SK-N-DZ (cell line): ENCODE measurements at places on chromosomes 2 and 18.

DNA sequence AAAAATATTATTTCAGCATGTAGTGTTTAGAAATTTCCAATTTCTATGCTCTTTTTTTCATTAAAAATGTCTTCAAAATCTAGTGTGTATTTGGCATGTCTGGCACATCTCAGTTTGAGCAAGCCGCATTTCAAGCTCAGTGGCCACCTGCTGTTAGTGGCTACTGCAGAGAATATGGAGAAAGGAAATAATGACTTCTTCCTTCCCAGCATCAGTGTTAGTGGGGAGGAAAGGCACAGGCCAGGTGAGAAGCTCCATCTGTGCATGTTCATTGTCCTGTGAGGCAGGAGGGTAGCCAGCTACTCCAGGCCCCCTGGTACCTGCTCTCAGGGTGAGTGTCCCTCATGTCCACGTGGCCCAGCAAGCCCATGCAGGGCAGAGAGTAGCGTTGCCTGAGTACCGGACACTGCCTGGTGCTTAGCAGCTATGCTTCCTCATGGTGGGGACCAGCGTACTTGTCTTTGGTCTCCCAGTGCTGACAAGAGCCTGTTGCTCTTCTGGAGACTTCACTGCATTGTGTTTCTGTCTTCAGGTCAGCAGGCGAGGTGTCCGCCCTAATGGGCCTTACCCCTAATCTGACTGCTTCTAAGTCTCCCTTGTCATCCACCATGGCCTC lies 67.4 kb upstream of the CHMP1B start:
- no peak for DNase-seq

DNA sequence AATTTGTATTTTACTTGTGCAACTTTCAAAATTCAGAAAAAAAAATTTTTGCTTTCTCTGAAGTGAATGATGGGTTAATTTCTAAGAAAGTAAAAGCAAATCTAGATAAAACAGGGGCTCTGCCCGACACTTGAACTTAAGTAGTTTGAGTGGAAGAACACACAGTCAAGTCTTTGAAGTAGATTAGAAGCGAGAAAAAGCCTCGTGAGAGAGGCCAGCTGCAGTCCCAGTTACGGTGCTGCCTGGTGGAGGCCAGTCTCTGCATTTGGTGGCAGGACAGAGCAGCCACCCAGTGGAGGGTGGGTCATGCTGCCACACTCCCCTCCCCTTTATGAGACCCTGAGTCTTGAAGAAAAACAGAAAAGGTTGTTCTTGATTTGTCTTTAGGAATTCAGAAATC lies 81.8 kb downstream of the INPP5D start:
- DNase-seq, result no peak

GRCh38 chr2:82795446-82795845 lies 1663.6 kb downstream of the SUCLG1 start:
- no peak for DNase-seq

- DNase-seq, result no peak
These were observed 40.3 kb downstream of the TNFRSF11A start for GRCh38 chr18:62365420-62365819.

DNA sequence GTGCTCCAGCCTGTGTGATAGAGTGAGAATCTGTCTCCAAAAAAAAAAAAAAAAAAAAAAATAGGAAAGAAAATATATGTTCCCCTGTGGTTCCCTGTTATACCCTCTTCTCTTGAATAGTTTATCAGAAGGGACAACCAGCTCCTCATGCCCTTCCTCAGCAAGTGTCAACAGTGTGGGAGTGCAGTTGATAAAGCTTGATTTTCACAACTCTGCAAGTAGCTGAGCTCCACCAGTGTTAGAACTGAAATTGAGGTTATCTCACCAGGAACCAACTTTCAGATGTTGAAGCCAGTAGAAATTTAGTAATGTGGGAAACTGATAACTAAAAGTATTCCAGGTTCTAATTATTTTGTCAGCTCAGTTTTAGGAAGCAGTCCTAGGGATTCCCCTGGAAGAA lies 25.1 kb downstream of the NEDD4L start:
- no peak for DNase-seq

- DNase-seq, result peak; percentile 67
These were observed 593.2 kb upstream of the ZNF804A start for GRCh38 chr2:184004948-184005672.

DNA sequence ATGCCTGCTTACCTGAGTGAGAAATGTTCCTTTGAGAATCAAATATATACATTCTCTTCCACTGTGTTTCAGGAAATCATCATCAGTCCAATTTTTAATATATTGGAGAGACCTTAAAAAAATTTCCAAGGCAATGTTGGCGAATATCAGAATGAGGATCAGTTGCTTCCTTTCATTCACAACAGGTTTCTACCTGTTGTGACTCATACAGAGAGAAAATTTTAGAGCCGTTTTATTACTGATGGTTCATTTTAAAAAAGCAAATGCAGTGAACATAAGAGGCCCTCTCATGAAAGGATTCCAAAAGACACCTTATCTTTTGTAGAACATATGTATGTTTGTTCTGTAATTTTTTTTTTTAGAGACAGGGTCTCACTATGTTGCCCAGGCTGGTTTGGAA lies 42.0 kb downstream of the TTC39C start:
- no peak for DNase-seq

DNA sequence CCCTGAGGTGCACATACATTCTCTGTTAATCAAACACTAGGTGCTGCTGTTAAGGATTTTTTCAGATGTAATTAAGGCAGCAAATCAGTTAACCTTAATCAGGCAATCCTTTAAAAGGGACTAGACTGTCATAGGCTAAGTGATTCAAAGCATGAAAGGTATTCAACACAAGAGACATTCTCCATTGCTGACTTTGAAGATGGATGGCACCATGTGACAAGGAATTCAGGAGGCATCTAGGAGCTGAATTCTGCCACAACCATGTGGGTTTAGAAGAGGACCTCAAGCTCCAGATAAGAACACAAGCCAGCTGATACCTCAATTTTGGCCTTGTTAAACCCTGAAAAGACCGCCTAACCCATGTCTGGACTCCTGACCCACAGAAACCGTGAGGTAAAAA lies 84.0 kb downstream of the SMAD2 start:
- DNase-seq, result no peak

GRCh38 chr18:6920099-6920955 lies 190.8 kb downstream of the ARHGAP28 start:
- peak; percentile 81 for DNase-seq

DNA sequence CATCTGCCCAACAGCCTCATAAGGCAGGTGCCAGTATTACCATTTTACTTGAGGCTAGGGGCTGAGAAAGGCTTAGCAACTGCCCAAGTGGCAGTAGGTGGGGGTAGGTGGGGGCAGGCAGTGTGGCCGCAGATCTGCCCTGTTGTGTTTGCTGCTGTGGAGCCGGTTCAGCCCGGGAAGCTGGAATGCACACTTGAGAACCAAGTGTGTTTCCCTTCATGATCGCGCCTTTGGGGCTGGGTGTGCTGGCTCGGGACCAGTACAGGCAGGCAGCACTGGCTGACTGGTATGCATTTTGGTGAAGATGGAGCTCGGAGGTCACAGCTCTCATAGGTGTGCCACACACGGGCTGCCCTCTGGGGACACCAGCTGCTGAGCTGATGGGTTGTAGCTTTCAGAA lies 85.1 kb downstream of the CABLES1 start:
- no peak for DNase-seq

- DNase-seq, result no peak
These were observed 175.7 kb downstream of the ETAA1 start for GRCh38 chr2:67572721-67573435.
